Stimulated activated CD8-positive, alpha-beta memory T cell treated with anti-CD3 and anti-CD28 coated beads, Interleukin-4, amount 100 ng/mL, for 4 hours (primary cell): ENCODE measurements at places on chromosomes 13 and 19.

GRCh38 chr19:38703509-38703908 lies 40.8 kb downstream of the CAPN12 start:
- no peak for DNase-seq

DNA sequence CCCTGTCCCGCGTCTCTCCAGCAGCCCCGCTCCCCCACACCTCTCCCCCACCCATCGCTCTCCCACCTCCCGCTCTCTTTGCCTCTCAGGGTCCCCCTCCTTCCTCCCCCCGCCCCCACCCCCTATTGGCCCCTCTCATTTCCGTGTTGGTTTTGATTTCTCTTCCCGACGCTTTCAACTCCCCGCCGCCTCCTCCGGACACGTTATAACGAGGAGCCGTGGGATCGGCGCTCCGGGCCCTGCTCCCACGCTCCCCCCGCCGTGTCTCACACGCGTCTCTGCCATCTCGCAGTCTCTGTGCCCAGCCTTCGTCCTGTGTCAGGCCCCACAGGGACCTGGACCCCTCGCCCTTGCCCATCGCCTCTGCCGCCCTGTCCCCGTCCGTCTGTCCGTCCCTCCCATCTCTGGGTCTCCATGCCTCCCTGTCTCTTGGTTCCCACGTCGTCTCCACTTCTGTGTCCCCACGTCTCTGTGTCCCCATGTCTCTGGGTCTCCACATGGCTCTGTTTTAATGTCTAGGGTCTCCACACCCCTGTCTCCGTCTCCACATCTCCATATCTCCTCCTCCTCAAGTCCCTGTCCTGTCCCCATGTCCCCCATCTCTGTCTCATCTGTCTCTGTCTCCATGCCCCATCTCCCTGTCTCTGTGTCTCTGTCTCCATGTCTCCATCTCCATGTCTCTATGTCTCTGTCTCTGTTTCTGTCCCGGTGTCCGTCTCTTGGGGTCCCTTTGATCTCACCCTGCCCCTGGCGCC lies 13.1 kb downstream of the ERFL start:
- DNase-seq: no peak

DNA sequence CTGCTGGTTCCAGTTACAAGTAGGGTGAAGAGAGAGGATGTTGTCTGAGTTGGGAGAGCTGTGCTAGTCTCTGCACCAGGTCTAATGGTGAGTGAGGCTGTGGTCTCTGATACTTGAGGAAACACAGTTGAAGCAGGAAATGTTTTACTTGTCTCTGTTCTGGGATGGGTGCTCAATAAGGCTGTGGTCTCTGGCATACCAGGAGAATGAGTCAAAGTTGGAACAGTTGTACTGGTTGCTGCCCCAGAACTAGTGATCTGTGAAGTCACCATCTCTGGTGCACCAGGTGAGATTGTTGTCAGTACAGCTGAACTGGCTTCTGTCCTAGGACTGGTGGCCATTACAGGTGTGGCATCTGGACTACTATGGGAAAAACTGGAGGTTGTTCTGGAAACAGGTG lies 74.7 kb downstream of the MUC16 start:
- no peak for DNase-seq

- no peak for DNase-seq
These were observed 298.7 kb downstream of the RFC3 start for GRCh38 chr13:34116651-34117050.

GRCh38 chr13:75250526-75251178 lies 231.3 kb downstream of the TBC1D4 start:
- DNase-seq: no peak
